ENCODE measurements at places on chromosomes 6 and 20.

- DNase-seq, result no peak
Measured at GRCh38 chr6:45795678-45796077, 220.0 kb downstream of the CLIC5 start.

DNA sequence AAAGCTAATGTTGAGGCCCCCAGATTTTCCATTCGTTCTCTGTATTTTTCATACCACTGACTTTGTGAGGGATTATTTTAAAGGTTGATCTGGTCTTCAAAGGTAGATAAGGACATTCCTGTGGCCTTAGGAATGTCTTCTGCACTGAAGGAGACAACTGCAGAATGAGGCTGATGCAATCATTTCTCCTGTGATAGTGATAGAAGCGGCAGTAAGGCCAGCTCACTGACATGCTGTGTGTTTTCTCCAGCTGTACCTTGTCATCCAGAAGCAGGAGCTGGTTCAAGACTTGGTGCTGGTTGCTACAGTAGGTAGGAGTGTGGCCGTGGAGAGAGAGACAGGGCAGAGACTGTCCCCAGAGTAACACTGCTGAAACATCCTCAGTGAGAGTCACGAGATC lies 53.8 kb downstream of the DCBLD1 start:
- DNase-seq, result no peak

DNA sequence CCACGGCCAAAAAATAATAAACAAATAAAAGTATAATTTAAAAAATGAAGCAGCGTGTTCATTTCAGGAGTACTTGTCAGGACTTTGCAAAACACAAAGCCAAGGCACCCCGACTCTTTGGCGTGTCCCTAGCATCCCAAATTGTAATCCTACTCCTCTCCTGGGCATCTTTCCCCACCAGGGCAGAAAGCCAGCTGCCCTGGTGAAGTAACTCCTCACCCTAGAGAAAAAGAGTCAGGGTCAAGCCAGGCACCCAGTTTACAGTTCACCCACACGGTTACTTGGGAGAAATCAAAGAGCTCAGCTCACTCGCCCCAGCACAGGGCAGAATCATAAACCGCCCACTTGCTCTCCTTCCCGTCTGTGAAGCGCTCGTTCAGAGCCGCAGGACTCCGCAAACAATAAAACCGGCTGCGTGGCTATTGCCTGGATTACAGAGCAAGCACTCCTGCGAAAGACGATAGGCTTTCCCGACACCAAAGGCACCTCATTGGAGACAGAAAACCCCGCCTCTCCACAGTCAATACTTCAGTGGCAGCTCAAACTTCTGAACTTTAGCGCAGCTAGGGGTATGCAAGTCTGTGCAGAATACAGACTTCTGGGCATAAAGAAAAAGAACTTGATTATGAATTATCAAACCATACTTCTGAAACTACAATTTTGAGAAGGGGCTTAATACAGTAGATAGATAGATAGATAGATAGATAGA lies 73.0 kb upstream of the NHSL1 start:
- peak; percentile 85 for DNase-seq

DNA sequence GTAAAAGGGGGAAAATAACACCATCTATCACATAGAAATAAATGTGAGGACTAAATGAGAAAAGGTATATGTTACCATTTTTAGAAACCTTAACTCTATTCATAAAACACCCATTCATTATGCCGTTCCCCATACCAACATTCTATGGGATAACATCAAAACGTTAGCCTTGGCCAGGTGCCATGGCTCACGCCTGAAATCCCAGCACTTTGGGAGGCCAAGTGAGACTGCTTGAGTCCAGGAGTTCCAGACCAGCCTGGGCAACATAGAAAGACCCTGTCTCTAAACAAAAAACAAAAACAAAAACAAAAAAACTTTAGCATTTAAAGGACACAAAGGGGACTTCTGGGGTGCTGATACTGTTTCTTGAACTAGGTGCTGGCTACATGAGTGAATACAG lies 1.3 kb downstream of the PIGU start:
- DNase-seq, result no peak

GRCh38 chr20:3077618-3078134 lies 6.3 kb downstream of the OXT start:
- DNase-seq, result no peak

DNA sequence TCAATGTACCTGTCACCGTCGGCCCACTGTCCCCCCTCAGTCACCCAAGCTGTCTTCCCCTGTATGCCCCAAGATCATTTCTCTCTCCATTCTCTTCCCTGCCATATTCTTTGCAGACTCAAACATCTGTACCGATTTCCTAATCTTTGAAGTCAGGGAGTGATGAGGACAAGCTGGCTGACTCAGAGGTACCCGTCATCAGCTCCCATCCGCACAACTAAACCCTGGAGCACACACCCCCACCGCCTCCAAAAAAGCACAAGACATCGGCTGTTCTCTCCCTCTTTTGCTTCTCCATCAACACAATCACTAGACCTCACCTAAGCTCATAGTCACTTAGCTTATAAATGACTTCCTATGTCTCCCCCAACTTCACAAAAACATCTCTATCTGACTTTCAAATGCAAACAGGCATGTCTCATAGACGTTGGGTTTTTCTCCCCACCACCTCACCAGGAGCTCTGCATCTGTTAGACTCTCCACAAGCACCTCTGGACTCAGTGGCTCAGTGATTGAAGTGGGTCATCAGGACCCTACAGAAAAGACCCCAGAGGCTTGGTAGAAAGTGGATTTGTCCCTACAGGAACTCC lies 11.5 kb upstream of the NFATC2 start:
- no peak for DNase-seq

DNA sequence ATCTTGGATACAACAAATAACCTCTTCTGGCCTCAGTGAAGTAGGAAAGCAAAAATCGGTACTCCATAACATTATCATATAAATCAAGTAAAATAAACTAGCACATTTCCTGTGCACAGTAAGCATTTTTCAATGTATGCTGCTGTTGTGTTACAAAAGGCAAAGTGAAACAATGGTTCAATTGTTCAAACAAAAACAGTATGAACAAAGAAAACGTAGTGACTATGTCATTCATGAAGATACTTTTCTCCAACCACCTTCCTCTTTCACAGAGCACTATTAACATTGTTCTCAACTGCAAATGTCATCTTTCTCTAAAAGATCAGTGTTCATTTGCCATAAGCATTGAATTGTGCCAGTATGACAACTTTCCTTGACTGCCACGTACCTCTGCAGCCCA lies 318.6 kb upstream of the PRDM1 start:
- DNase-seq, result no peak

- DNase-seq, result peak; percentile 69
Measured at GRCh38 chr20:63009988-63010769, 3.4 kb upstream of the BHLHE23 start.

Data from SHP77 (cell line).